Right renal cortex interstitium (tissue), 3 donors: ENCODE measurements at places on chromosomes 2 and 18. TPM values are rescaled to one million over a fixed set of nuclear protein-coding genes. Genes with fewer than 3 reads are reported as not detected.

- no peak for DNase-seq
Measured at GRCh38 chr2:233848276-233848675, 6.1 kb downstream of the HJURP start.

Gene CLEC4F
- not detected for polyA plus RNA-seq

- DNase-seq = no peak
Measured at GRCh38 chr2:190320696-190321095, 1.1 kb upstream of the HIBCH start.

- DNase-seq = peak; percentile 76
Measured at GRCh38 chr2:219552382-219553167, 8.7 kb downstream of the TMEM198 start.

- no peak for DNase-seq
Measured at GRCh38 chr2:213995400-213996105, 415.3 kb upstream of the VWC2L start.
